ENCODE measurements at places on chromosomes 7 and 10. TPM values are rescaled to one million over a fixed set of nuclear protein-coding genes. Genes with fewer than 3 reads are reported as not detected.

GRCh38 chr10:29279779-29280487 is 8.9 kb upstream of the LYZL1 start:
- no peak for DNase-seq

SPDYE8 gene
- not detected for total RNA-seq

DNA sequence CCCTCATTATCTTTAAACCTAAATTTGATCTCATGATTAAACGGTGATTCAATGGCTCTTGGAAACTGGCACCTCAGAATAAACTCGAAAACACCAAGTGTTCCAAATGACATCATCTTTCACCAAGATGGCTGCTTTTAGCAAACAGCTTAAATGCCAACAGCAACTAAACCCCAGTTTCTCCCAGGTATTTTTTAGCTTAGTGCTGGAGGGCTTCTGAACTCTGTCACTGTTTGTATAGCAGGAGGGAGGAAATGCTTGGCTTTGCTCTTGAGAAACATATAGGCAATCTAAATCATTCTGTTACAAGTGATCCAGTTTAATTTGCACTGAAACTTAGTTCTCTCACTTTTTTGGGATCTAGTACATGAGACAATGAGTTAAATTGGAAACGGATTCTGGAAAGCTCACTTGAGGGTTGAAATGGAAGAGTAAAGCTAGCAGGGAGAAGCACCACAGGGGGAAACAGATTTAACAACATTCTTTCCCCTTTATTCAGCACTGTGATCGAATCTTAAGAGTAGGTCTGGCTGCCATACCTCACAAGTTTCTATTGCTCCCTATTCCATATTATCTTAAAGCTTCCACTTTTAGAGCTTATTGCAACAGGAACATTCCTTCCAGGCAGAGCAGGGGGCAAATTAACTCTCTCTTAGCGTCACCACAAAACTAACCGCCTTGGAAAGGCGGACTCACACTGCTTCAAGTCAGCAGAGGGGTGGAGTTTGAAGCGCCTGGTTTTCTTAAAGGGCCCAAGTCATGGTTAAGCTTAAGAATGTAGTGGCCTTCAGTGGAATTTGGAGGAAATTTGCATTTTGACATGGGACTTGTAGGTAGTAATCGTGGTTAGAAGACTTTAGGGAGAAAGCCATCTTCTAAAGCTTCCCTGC is 1.8 kb upstream of the CCDC6 start:
- DNase-seq, result peak; percentile 72

DNA sequence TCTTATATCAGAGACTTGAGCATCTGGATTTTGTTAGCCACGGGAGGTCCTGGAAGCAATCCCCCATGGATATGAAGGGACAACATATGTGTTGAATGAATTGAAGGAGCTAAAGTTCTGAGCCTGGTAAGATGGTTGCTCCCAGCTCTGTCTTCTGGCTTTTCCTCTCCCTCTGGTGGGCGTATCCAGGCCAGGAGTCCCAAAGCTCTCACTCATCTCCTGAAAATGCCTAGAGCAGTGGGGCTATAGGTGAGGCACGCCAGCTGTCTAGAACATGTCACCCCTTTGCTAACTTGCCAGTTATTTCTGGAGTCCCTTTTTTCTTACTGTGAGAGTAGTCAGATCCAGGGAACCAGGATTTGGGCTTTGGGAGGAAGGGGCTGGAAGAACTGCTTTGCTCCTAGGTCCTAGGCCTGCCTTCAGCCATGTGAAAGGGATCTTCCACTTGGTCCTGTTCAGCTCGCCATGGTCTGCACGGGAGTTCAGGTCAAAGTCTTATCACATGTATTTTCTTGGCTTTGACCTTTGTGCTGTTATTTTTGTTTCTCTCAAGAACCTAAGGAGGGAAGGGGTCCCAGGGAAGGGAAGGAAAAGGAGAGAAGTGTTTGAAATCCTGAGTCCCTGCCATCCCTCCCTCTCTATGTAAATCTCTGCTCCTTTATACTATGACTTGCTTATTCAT is 73.6 kb downstream of the MINPP1 start:
- DNase-seq, result no peak

EGR2 gene
- 0.14 TPM for total RNA-seq

C7orf57 gene
- total RNA-seq, result 0.85 TPM

DNA sequence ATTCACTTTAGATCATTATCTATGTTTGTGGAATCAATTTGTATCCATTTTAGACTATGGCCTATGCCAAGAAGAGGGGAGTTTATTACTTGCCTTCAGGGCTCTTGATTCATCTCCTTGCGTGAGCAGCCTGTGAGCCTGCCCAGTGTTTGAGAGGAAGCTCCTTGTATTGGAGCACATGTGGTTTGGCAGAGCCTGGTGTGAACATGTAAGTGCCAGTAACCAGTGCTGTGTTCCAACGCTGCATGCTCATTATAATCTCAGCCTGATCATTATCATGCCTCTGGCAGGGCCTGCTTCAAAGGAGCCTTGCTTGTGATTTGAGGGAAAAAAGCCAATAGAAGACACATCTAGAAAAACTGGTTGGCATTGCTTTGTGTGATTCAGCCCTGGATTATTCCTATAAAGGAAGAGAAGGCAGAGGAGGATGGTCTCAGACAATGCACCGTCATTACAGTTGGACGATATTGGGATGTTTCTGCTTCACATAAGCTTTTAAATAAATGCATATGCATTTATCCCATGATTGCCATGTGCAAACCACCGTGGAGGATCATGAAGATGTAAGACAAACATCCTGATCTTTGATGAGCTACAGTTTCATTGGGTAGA is 203.4 kb upstream of the AHR start:
- no peak for DNase-seq

DNA sequence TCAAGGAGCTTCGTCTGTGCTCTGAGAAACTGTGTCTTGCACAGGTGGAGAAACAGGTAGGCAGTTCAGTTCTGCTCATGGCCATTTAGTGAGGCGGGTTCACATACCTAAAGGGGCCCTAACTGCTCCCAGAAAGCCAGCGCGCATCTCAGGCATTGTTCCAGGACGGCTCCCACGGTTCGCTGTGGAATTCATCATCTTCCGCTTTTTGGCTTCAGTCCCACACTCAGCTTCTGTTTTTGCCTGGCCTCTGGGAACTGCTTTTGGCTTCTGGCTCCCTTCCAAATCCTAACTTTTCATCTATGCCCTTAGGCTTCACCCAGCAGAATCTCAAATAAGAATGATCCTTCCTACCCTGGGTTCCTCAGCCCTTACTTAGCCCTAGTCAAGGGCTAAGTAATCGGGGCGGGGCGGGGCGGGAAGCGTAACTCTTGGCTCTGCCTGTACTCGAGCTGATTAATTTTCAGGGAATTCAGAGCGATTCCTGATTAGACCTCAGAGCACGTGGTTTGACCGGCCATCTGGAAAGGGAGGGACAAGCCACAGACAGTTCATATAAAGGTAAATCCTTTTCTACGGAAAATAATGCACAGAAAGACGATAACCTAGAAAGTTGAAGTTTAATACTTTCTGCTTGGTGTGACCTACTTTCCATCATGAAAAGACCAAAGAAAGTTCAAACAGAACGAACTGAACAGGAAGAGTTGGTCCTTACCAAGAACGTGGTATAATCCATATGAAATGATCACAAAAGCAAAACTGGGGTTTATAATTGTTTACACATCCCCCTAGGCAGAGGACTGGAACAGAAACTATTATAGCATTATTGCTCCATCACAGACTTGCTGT is 105.7 kb downstream of the ST8SIA6 start:
- peak; percentile 3 for DNase-seq

GRCh38 chr10:102841827-102842345 is 4.7 kb upstream of the CYP17A1 start:
- no peak for DNase-seq
